T-helper 2 cell treated with Interferon-gamma antibody and Interleukin-4, amounts not matched to agents 100 ng/mL and 5 ng/mL, for 36 hours (primary cell): ENCODE measurements at places on chromosomes 1 and 21. TPM values are rescaled to one million over a fixed set of nuclear protein-coding genes. Genes with fewer than 3 reads are reported as not detected.

The AP4B1 gene
- 43.9 and 53.5 TPM in 2 replicates for total RNA-seq

The SMIM1 gene
- not detected in 2 replicates for total RNA-seq

The SPRR1B gene
- not detected in 2 replicates for total RNA-seq

The PTPRC gene
- total RNA-seq, result 552 and 571 TPM in 2 replicates

The KLF17 gene
- total RNA-seq, result not detected in 2 replicates

The GPR25 gene
- total RNA-seq, result not detected in 2 replicates

The FNDC7 gene
- 0.07 TPM in 1 of 2 replicates, not detected in the other for total RNA-seq

The C1QTNF12 gene
- 2.9 and 3.2 TPM in 2 replicates for total RNA-seq

The DISP3 gene
- total RNA-seq, result 0.34 and 0.50 TPM in 2 replicates

The PYHIN1 gene
- 31.2 and 32.8 TPM in 2 replicates for total RNA-seq

The CA14 gene
- not detected in 2 replicates for total RNA-seq

The FLG2 gene
- total RNA-seq, result not detected in 2 replicates

The TRIM67 gene
- total RNA-seq, result not detected in 2 replicates

The ALDH9A1 gene
- 56.7 and 57.3 TPM in 2 replicates for total RNA-seq

The PCNT gene
- total RNA-seq, result 73.2 and 75.5 TPM in 2 replicates

The FASLG gene
- total RNA-seq, result 3.2 and 3.7 TPM in 2 replicates

The KRTAP21-2 gene
- not detected in 2 replicates for total RNA-seq

The DIRAS3 gene
- not detected in 2 replicates for total RNA-seq

The VASH2 gene
- total RNA-seq, result 0.32 and 0.61 TPM in 2 replicates

The NPHS2 gene
- not detected in 2 replicates for total RNA-seq

The GPR153 gene
- 0.50 and 0.57 TPM in 2 replicates for total RNA-seq

The FCRLA gene
- total RNA-seq, result not detected in 2 replicates

The GJC2 gene
- 0.75 and 1.0 TPM in 2 replicates for total RNA-seq

The PLA2G2C gene
- 0.57 TPM in 1 of 2 replicates, not detected in the other for total RNA-seq

The TEX38 gene
- total RNA-seq, result not detected in 2 replicates

The IPO9 gene
- 62.8 and 67.4 TPM in 2 replicates for total RNA-seq

The NLRP3 gene
- 0.18 and 0.57 TPM in 2 replicates for total RNA-seq

The C1orf94 gene
- not detected in 2 replicates for total RNA-seq

The MUL1 gene
- total RNA-seq, result 17.8 and 17.9 TPM in 2 replicates

The RUNX3 gene
- total RNA-seq, result 93.0 and 98.8 TPM in 2 replicates

The PLA2G5 gene
- not detected in 2 replicates for total RNA-seq

The F3 gene
- total RNA-seq, result 0.23 and 0.30 TPM in 2 replicates

The CYP4A11 gene
- not detected in 2 replicates for total RNA-seq

The ASCL5 gene
- not detected in 2 replicates for total RNA-seq

The PRELP gene
- not detected in 2 replicates for total RNA-seq

The CNR2 gene
- 0.16 TPM in 2 replicates for total RNA-seq

The IL12RB2 gene
- total RNA-seq, result 27.2 and 27.8 TPM in 2 replicates

The INSRR gene
- 0.14 TPM in 1 of 2 replicates, not detected in the other for total RNA-seq
